ENCODE measurements at places on chromosomes 1 and 21.
A peak's percentile ranks its signal among the peaks of the same experiment; 100 is the strongest.

- DNase-seq = no peak
Observed at GRCh38 chr1:22412932-22413727, 38.5 kb upstream of the ZBTB40 start.

GRCh38 chr1:241163363-241163762 lies 193.6 kb downstream of the RGS7 start:
- DNase-seq = no peak

GRCh38 chr1:222920169-222920568 lies 105.3 kb downstream of the DISP1 start:
- DNase-seq = no peak

- DNase-seq = no peak
Observed at GRCh38 chr1:17120962-17121837, 1.9 kb upstream of the PADI2 start.

DNA sequence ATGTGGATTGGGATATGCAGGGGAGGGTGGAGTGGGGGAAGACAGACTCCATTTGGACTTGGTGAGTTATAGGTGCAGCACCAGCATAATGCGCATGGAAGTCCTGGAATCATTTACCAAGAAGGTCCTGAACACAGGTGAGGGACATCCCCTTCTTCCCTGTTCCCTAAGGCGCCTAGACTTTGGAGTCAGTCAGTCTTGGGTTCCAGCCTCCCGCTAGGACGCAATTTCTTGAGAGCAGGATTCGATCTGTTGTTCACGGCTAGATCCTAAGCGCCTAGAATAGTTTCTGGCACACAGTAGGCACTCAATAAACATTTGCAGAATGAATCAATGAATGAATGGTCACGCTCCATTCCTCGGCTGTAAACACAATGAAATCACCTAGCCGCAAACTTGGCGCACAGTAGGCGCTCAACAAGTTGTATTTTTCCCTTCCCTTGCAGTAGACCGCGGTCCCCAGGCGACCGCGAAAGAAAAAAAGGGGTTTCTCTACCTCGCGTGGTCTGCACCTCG lies 1.0 kb upstream of the AK4 start:
- no peak for DNase-seq

- DNase-seq = no peak
Observed at GRCh38 chr1:109115685-109116084, 1.8 kb downstream of the ELAPOR1 start.

- DNase-seq = no peak
Observed at GRCh38 chr21:40833184-40833583, 13.8 kb downstream of the DSCAM start.

- DNase-seq = no peak
Observed at GRCh38 chr1:77348549-77348948, 66.7 kb downstream of the AK5 start.

GRCh38 chr1:147618077-147618569 lies 52.2 kb downstream of the ACP6 start:
- no peak for DNase-seq

DNA sequence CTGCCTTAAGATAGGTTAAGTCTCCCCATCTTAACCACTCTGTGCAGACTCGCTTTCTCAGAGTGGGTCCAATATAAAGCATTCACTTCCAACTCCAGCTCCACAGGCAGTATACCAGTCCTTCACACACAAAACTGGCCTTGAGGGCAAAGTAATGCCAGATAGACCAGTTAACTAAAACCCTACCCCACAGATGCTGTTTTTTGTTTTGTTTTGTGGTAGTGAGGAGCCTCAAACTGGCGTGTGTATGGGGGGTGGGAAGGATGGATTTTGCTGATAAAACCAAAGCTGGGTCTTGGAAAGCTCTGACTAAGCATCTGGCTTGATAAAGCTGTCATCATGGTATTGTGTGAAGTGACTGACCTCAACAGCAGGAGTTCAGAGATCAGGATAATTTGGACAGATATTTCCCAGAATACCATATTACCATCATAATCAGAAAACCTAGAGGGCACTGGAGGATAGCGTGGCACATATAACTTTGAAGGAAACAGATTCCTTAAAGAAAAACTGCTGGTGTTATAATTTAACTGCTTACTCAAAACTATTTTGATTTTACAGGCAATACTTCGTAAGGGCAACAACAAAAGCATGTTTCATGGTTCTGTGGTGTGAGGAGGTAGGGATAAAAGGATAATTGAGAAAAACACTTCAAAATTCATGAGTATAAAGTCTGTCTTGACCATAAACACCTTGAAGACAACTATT lies 29.6 kb upstream of the CPLANE2 start:
- DNase-seq = no peak

- peak; percentile 58 for DNase-seq
Observed at GRCh38 chr1:51284487-51284954, 45.8 kb downstream of the TTC39A start.

GRCh38 chr1:163610486-163610885 lies 288.7 kb downstream of the NUF2 start:
- DNase-seq = no peak

DNA sequence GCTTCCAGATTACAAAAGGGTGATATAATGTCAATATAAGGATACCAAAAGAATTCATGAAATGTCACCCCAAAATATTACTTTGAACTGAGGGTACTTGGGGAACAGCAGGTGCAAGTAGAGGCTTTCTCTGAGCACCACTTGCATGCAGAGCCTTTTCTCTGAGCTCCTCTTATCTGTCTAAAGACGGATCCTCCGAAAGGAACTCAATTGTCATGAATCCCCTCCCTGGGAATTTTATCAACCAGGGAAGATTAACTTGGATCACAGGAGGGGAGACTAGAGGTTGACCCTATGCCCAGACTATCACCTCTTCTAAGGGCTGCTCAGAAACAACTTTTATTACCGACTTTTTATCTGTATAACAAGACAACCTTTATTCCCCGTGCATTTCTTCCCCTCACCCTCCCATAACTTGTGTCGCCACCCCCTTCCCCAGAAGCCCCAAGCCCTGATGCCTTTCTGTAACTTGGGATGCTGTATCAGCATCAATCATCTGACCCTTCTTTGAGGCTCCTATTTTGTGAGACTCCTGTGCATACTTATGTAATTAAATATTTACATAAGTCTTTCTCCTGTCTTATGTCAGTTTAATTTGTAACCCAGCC lies 94.1 kb downstream of the CACHD1 start:
- DNase-seq = no peak

DNA sequence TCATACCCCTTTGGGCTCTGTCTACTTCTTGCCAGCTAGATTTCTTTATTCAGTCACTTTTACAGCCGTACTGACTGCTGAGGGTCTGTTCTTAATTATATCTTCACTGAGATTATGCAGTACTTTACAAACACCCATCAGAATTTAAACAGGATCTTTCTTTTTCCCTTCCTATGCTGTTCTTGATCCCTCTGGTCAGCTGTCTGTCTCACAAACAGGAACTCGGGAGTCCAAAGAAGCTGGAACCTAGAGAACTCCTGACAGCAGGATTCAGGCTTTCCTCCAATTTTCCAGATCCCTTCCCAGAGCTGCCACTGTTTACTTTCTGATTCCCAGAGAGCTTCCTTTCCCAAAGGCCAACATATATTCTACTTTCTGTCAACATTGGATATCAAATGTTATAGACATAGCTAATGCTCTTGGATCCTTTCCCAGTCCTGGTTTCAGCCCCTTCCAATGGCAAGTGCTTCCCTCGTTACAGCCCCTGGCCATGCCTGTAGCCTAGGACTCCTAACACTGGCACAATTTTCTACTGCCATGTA lies 59.5 kb downstream of the ATP2B4 start:
- DNase-seq = no peak

- no peak for DNase-seq
Observed at GRCh38 chr1:161727256-161727924, 6.0 kb downstream of the FCRLB start.

GRCh38 chr1:178847396-178847849 lies 23.5 kb downstream of the ANGPTL1 start:
- no peak for DNase-seq

DNA sequence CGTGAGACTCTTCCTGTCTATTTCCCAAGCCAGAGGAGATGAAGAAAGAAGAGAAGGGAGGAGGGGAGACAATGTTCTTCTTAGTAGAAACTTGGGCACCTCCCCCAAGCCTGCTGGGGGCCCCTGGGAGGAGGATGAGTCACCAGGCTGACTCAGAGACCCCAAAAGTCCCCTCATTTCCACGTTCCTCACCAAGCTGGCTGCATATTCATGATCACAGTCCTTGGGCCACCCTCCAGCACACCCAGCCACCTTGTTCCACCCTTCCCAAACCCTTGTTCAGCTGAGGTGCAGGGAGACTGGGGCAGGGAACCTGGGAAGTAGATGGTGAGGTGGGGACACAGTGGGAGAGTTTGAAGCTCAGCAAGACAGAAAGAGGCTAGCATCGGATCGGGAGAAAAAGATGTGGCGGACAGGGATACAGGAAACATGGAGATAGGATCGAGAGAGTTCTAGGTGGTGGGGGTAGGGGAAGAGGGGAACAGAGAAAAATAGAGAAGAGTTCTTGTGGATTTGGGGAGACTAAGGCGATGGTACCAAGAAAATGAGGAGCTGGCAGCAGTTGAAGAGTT lies 712 bp downstream of the RAB13 start:
- no peak for DNase-seq

DNA sequence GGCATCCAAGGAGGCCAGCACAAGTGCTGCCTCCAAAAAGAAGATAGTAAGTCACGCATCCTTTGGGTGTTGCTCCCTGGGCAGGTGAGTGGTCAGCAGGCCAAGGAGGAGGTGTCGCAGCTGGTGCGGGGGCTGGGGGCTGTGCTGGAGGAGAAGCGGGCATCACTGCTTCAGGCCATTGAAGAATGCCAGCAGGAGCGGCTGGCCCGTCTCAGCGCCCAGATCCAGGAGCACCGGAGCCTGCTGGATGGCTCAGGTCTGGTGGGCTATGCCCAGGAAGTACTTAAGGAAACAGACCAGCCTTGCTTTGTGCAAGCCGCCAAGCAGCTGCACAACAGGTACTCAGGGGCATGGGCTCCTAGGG lies 4.3 kb downstream of the TRIM46 start:
- no peak for DNase-seq

DNA sequence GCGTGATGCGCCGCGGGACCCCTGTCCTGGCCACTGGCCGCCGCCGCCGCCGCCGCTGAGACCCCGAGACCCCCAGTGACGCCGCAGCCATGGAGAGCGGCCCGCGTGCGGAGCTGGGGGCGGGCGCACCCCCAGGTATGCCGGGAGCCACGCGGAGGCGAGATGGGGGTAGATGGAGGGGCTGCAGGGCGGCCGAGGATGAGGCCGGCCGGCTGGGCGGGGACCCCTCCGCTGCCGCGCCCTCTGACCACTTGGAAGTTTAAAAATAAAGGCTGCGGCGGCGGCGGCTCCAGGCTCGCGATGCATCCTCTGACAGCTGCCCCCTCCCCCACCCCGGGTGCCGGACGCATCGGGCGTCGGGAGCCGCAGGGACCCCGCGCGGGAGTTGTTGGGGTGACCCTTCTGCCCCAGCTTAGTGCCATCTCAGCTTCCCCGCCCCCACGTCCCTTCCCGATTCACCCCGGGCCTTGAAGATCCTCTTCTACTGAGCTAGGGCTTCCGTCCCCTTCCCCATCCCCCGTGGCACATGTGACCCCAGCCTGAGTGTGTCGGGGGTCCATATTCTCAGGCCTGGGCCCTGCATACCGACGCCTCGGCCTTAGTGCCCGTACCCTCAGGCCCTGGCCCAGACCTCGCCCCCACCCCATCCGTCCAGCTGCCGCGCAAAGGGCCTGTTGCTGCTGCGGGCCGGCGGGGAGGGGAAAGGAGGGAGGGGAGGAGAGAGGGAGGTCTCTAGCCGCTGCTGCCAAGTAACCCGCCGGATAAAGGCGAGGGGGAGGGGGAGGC lies 562 bp downstream of the MAP7D1 start:
- peak; percentile 77 for DNase-seq
